HFFc6 (cell line): ENCODE measurements at places on chromosomes 7 and 10.

GRCh38 chr7:12578930-12579640, 8.6 kb downstream of the SCIN start:
- no peak for DNase-seq

DNA sequence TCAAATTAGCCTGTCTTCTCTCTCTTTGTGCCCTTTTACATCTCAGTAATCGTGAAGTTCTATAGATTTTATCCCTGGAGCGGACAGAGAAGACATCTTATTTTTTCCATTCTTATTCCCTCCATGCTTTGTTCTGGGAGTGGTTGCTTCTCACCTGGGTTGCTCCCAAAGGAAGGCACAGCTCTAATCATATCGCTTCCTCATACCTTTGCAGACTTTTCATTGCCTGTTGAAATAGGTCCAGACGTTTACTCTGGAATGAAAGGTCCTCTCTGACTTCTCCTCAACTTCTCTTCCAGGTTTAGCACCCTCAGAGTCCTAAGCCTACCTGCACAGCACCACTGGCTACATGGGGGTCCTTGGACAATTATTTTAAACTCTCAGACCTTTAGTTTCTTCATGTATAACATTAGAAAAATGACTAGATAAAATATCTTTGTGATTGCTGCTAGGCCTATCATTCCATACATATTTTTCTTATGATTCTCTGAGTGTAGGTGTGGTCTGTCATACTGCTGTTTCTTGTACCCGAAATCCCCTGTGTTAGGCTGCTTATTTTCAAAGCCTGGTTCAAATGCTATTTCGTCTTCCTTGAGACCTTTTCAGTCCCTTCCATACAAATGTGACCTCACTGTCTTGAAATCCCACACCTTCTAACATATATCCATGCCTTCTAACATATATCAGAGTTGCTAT, 418.1 kb downstream of the GFRA1 start:
- DNase-seq: peak; percentile 10

DNA sequence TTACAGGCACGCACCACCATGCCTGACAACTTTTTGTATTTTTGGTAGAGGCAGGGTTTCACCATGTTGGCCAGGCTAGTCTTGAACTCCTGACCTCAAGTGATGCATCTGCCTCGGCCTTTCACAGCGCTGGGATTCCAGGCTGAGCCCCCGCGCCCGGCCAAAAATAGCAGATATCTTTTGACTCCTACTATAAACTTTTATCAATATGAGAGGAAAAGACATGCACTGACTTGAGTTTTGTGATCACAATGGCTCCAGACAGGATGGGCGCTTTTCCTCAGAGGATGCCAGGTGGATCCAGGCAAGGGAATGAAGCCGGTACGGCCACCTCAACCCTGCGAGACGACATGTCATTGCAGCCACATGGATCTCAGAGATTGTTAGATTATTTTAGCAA, 123.9 kb downstream of the DNAJB6 start:
- no peak for DNase-seq

- DNase-seq: peak; percentile 49
Observed at GRCh38 chr7:101507791-101508252, 121.3 kb downstream of the MYL10 start.
